ENCODE measurements at places on chromosomes 7 and 10. TPM values are rescaled to one million over a fixed set of nuclear protein-coding genes. Genes with fewer than 3 reads are reported as not detected.

GRCh38 chr7:67764289-67764688, 767.7 kb downstream of the TYW1 start:
- DNase-seq = no peak

DNA sequence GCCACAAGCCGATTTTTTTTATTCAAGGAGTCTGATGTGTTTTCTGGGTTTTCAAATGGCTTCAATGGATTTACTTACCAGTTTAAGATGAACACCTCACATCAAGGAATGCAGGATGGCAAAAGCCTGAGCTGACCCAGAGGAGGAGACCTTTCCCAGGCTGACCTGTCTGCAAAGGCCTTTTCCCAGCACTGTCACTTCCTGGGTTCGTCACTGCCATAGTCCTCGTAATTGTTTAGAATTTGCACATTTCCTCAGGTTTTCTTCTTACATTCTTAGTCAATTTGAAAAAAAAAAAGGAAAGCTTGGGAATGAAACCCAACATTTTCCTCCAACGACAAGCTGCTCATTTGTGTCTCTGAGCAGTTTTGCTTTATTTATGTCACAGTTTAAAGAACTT, 42.0 kb downstream of the PTER start:
- no peak for DNase-seq

GRCh38 chr7:136617176-136617575, 251.3 kb upstream of the CHRM2 start:
- no peak for DNase-seq

Gene STEAP2
- polyA plus RNA-seq = 8.7 TPM

Gene MACC1
- polyA plus RNA-seq = 0.32 TPM

- no peak for DNase-seq
These were observed 111.5 kb downstream of the PLXNA4 start for GRCh38 chr7:132464740-132465139.

- no peak for DNase-seq
These were observed 33.0 kb downstream of the OAT start for GRCh38 chr10:124385627-124386185.

Gene ANXA8
- polyA plus RNA-seq = 14.3 TPM

DNA sequence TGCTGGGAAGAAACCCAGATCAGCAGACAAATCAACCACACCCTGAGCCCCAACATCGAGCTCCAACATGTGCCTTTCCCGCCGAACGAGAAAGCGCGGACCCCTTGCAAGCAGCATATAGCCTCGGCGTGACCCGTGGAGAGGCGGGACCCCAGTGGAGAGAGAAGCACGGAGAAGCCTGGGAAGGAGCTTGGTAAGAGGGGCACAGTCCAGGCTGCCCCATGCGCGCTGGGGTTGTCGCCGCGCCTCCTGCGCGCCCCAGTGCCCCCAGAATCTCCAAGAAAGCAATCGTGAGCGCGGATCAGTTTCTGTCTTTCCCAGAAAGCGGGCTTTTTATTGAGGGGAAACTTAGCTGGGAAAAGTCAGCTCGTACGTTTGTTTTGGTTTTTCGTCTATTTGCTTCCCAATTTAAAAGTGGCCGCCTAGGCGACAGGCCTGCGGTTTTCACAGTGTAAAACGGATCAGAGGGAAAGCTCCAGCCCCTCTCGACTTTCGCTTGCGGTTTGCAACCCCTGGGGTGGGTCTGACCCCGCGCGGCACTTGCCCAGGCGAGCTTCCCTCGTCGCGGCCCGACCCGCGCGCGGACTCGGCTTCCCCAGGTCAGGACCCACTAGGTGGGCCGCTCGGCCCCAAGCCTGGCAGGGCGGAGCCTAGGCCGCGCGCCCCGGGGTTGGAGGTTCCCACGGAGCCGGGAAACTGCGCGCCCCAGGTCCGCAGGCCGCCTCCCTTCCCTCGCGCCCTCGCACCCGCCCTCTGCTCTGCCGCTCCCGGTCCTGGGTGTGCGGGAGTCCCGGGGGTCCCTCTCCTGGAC, 31.1 kb downstream of the SKIDA1 start:
- DNase-seq = no peak

Gene PHKG1
- polyA plus RNA-seq = 13.0 TPM

DNA sequence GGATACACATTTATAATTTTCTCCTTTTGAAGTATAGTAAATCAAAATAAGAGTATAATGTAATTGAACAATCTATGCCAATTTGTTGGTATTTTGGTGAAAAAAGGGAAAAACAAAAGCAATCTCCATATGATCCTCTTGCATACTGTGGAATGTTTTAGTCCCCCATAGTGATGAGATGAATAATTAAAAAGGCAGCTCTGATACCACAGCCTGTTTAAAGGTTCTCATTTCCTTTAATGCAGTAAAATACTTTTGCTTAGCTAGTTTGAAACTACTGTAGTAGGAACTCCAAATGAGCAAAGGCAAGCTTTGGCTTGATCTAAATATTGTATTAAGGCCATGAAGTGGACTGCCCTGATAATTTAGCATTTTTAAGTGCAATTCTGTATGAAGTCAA, 77.6 kb downstream of the VTI1A start:
- no peak for DNase-seq

DNA sequence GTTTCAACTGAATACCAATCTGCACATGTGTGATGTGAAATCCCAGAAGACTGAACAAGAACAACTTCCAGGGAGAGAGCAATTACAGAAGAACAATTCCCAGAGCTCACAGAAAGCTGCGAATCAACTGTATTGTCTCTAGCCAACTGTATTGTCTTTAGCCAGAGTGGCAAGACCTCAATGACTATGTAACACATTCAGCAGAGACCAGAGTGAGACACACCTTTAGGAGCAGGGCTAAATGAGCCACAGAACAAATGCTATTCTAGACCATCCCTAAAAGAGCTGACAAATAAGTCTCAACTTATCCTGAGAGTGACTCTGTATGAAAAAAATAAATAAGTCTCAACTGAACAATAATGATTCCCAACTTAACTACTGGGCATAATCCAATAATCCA, 72.0 kb downstream of the KMT2C start:
- DNase-seq = no peak

GRCh38 chr10:43648095-43648397, 635 bp downstream of the ZNF32 start:
- DNase-seq = no peak

Gene MICALL2
- polyA plus RNA-seq = 40.0 TPM

- DNase-seq = no peak
These were observed 186.8 kb downstream of the MACC1 start for GRCh38 chr7:20030417-20030816.

- no peak for DNase-seq
These were observed 31.3 kb downstream of the LYZL2 start for GRCh38 chr10:30598105-30598776.

Gene CAV2
- 86.5 TPM for polyA plus RNA-seq

DNA sequence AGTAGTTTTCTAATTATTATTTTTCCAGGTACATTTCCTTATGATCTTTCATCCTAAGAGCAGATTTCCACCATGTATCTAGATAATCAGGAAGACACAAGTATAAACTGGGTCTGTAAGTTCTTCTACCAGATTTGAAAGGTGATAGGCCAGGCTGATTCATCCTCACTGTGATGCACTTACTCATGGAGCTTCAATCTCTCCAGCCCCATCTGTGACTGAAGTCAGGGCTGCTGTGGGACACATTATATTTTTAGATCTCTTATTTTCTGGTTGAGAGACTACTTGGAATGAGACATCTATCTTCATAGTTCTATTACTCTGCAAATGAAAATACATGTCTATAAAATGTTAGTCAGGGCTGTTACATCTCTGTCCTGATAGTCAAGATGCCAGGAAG, 85.5 kb upstream of the SLC25A13 start:
- DNase-seq = no peak

DNA sequence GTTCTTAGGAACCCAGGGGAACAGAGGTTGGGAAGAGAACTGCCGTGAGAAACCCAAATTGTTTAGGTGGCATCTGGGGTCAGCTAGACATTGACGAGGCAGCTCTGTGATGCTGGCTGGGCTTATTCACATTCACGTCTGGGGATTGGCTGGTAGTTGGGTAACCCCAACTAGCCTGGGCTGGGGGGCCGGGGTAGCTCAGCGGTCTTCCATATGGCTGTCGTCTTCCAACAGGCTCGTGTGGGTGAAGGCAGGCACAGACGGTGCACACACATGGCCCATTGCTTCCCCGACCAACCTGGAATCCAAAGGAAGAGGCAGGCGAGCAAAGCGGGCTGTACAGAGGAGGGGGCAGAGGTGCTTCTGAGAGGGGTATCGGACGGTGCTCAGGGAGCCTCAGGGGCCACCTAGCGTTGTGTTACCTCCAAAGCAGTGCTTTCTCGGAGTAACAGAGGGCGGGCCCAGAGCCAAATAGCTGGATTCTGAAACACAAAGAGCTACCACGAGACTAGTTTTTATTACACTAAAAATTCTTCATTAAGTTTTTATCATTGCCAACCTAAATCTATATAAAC, 34.5 kb downstream of the MKI67 start:
- no peak for DNase-seq

DNA sequence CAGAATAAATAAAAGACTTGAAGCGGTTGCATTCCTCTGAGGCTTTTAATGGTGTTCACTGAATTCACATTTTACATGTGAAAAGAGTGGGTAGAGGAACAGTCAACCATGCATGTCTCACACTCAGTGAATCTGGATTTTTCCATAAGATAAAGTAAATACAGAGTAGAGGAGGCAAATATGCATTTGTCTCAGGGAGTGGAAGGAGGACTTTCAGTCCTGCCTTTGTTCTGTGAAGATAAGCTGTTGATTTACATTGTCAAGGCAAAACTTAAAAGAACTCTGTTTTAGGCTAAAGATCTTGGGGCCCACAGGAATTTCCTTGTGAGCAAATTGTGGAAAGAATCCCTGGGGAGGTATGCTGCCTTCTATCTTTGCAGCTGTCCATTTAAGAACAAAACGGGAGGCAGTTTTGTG, 825.3 kb upstream of the MBL2 start:
- no peak for DNase-seq

Gene TMEM140
- 18.1 TPM for polyA plus RNA-seq

DNA sequence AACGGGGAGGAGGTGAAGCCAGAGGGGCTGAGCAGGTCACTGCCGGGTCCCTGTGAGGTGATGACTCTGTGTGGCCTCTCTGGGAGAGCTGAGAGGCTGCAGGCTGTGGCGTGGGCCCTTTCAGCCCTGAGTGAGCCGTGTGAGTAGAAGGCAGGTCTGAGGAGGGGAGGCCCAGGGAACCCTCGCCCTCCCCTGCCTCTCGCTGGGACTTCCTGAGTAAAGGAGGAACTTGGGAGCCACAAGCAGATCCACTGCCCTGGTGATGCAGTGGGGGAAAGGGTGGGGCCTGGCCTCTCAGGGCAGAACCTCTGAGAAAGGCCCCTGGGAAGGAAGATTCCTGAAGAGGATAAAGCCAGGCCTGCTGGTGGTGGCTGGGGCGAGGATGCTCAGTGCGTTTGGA, 22.8 kb downstream of the EEPD1 start:
- no peak for DNase-seq

GRCh38 chr10:133306097-133306476, 2.6 kb downstream of the TUBGCP2 start:
- no peak for DNase-seq

GRCh38 chr10:99393036-99393435, 37.4 kb downstream of the GOT1 start:
- no peak for DNase-seq

Gene CREB5
- 6.5 TPM for polyA plus RNA-seq

GRCh38 chr10:72276421-72277339, 3.0 kb downstream of the DDIT4 start:
- DNase-seq = no peak

Gene C10orf62
- polyA plus RNA-seq = not detected

Gene ST8SIA6
- polyA plus RNA-seq = 0.79 TPM

Gene HOXA13
- 24.4 TPM for polyA plus RNA-seq

DNA sequence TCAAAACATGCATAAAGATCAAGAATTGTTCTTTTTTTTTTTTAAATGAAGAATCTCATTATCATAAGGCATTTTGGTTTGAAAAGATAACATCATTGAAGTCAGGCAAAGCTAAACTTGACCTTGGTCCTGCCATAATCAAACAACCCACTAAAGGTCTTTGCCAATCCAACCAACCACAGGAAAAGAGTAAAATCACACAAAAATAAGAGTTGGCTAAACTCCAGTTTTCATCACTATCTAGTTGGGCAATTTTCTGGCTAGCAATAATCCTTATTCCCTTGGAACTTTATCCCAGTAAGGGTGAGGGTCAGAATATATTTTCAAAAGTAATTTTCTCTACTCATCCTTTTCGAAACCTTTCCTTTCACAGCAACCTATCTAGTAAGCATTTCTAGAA, 62.4 kb downstream of the HIBADH start:
- DNase-seq = no peak

DNA sequence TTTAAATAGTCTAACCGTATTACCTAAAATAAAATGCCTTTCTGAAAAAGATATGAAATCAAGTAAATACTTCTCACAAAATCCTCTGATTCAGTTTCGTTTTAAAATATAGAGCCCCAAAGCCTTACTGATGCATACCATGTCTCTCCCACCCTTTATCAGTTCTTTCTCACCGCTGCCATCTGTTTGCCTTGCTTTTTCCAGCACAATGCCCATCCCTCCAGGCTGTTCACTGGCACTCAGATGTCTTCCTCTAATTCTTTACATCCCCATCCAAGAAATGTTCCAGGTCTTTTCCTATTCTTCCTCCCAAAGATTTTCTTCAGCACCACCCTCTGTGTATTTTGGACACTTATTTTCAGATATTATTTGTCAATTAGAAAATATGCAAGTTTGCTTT, 116.5 kb upstream of the LRRN3 start:
- DNase-seq = no peak

Gene BAIAP2L1
- polyA plus RNA-seq = 3.7 TPM

Data from urinary bladder (tissue), 4 donors.